ENCODE measurements at places on chromosomes 2 and 18. TPM values are rescaled to one million over a fixed set of nuclear protein-coding genes. Genes with fewer than 3 reads are reported as not detected.

The LIMS4 gene
- total RNA-seq, result 15.9 TPM

The FAM124B gene
- not detected for total RNA-seq

GRCh38 chr18:59846814-59847490 is 52.8 kb upstream of the PMAIP1 start:
- DNase-seq, result peak; percentile 58

DNA sequence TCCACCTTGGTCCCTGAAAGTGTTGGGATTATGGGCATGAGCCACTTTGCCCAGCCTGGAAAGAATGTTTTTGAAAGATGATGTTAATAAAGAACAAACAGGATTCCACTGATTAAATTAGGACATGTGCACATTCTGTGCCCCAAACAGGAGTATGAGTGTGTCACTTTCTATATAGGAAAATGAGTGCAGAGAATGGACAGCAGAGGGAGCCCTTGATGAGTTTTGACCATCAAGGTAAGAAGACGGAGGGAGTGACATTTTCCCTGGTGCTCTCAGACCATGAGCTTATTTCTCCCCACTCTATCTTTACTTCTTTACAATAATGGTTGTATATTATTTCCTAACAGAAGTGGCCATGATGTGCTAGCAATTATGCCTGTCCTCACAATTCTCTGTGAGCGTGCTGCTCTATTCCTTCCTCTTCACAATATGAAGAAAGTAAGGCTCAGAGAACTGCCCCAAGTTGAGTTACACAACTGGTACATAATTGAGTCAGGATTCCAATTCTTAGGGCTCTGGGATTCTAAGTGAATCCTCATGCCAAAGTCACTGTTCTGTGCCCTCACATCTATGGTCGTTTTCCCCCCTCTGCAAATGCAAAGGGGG is 20.6 kb downstream of the RPL37A start:
- no peak for DNase-seq
